WTC11 (cell line): ENCODE measurements at places on chromosomes 3 and 15. TPM values are rescaled to one million over a fixed set of nuclear protein-coding genes. Genes with fewer than 3 reads are reported as not detected.

Gene UBE3A
- 108 to 120 TPM (median 113 TPM) in 3 replicates for total RNA-seq

GRCh38 chr3:173465112-173465511 is 67.6 kb downstream of the NLGN1 start:
- H3K4me3 ChIP-seq = no peak overlapping the region
- no peaks in the 10 kb centered on the region for H3K27me3 ChIP-seq
- H3K27ac ChIP-seq = no peak overlapping the region
- DNase-seq = no peak
- peaks cover 8% of the 10 kb centered on the region; the same call in 1 of the 2 replicates for H3K4me1 ChIP-seq

- peaks cover 8% of the 10 kb centered on the region for H3K4me1 ChIP-seq
- H3K27ac ChIP-seq = no peak overlapping the region
- no peak overlapping the region for H3K4me3 ChIP-seq
- H3K27me3 ChIP-seq = no peaks in the 10 kb centered on the region
Measured at GRCh38 chr3:187281191-187281714, 10.3 kb downstream of the MASP1 start.

DNA sequence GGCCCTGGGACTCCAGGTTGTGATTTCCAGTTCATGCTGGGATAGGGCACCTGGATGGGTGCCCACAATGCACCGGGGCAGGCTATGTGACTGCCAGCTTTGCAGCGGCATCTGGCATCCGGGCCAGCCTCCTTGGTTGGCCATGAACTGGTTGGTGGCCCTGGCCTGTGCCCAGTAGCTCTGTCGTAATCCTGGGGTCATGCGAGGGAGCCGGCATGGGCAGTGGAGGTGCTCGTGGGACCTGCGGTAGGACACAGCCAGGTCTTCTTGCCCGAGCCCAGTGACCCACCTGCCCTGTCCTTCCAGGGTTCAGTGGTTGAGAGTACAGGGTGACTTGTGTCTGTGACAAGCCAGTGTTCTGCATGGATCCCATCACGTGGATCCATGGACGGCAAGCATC is 237.9 kb downstream of the SNRPN start:
- no peaks in the 10 kb centered on the region for H3K4me1 ChIP-seq
- H3K4me3 ChIP-seq = no peak overlapping the region
- H3K27ac ChIP-seq = no peak overlapping the region
- H3K27me3 ChIP-seq = no peaks in the 10 kb centered on the region; the same call in 1 of the 2 replicates
- DNase-seq = no peak
- H3K36me3 ChIP-seq = peaks cover 40% of the 10 kb centered on the region

DNA sequence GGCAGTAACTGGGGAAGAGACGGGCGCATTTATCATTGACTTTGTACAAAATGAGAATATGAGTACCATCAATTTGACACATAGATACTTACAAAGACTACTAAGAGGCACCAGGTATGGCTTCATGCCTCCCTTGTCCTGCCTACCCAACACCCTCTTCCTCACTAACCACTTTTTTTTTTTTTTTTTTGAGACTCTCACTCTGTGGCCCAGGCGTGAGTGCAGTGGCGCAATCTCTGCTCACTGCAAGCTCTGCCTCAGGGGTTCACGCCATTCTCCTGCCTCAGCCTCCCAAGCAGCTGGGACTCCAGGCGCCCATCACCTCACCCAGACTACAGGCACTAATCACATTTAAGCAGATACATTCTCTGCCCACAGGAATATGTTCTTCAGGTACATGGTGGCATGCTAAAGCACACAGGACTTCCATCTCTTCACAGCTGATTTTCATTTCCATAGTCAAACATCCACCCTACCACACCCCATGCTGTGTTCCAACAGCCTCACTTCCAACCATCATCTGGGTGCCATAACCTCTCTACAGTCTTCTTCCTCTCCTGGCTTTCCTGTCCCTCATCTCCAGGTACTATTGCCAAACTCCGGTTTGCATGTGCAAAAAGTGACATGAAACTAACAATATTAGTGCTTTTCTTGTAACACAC is 41.7 kb downstream of the RAB27A start:
- no peaks in the 10 kb centered on the region for H3K36me3 ChIP-seq
- DNase-seq = no peak
- peaks cover 10% of the 10 kb centered on the region for H3K4me1 ChIP-seq
- no peaks in the 10 kb centered on the region for H3K27me3 ChIP-seq
- H3K4me3 ChIP-seq = no peak overlapping the region
- H3K27ac ChIP-seq = no peak overlapping the region

GRCh38 chr3:184352897-184353545 is 8.4 kb downstream of the CLCN2 start:
- H3K4me3 ChIP-seq = no peak overlapping the region
- H3K27ac ChIP-seq = no peak overlapping the region
- DNase-seq = no peak
- H3K4me1 ChIP-seq = peaks cover 11% of the 10 kb centered on the region
- H3K36me3 ChIP-seq = peaks cover 15% of the 10 kb centered on the region
- no peaks in the 10 kb centered on the region for H3K27me3 ChIP-seq

Gene MANF
- total RNA-seq = 105 to 121 TPM (median 109 TPM) in 3 replicates

DNA sequence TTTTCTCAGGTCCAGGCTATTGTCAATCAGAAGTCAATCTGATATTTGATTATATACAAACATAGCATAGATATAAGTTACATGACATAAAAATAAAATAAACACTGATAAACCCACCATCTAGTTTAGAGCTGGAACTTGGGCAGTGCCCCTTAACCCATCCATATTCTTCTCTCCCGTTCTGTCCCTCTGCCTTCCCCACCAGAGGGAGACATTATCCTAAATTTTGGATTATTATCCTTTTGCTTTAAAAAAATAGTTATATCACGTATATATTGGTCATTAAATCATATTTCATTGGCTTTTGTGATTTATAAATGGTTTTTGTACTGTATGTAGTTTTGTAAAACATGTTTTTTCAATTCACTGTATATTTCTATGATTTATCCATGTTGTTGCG is 107.9 kb downstream of the GMPS start:
- H3K4me3 ChIP-seq = no peak overlapping the region
- no peaks in the 10 kb centered on the region for H3K36me3 ChIP-seq
- no peak overlapping the region for H3K27ac ChIP-seq
- DNase-seq = no peak
- no peaks in the 10 kb centered on the region for H3K4me1 ChIP-seq
- no peaks in the 10 kb centered on the region for H3K27me3 ChIP-seq

DNA sequence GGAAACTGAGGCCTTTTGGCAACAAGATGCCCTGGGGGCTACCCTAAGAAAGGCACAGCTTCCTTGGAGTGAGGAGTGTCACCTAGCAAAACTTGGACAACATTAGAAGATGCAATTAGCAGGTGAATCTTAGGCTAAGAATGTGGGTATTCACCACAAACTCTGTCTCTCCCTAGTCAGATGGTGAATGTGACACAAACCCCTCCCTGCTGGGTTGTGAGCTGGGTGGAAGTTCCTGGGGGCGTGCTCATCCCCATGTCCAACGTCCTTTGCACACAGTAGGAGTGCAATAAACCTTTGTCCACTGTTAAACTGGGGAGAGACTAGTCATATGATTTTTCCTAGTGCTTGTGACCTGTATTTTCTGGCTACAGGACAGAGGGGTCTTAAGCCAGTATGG is 67.1 kb upstream of the SH3GL3 start:
- DNase-seq = no peak
- H3K27ac ChIP-seq = no peak overlapping the region
- no peak overlapping the region for H3K4me3 ChIP-seq
- H3K4me1 ChIP-seq = peaks cover 28% of the 10 kb centered on the region

Gene DCUN1D1
- total RNA-seq = 50.4 to 64.5 TPM (median 56.3 TPM) in 3 replicates

- H3K4me3 ChIP-seq = no peak overlapping the region
- no peaks in the 10 kb centered on the region for H3K27me3 ChIP-seq
- DNase-seq = no peak
- H3K4me1 ChIP-seq = 0 out of 2 replicates have a peak, but pooled peaks cover 2% of the 10 kb centered on the region
- H3K27ac ChIP-seq = no peak overlapping the region
- H3K36me3 ChIP-seq = no peaks in the 10 kb centered on the region
Measured at GRCh38 chr3:140602781-140603180, 75.1 kb upstream of the TRIM42 start.
